ENCODE measurements at places on chromosomes 5 and 9.

GRCh38 chr9:69797675-69798074 lies 22.9 kb upstream of the CFAP95 start:
- DNase-seq, result no peak

DNA sequence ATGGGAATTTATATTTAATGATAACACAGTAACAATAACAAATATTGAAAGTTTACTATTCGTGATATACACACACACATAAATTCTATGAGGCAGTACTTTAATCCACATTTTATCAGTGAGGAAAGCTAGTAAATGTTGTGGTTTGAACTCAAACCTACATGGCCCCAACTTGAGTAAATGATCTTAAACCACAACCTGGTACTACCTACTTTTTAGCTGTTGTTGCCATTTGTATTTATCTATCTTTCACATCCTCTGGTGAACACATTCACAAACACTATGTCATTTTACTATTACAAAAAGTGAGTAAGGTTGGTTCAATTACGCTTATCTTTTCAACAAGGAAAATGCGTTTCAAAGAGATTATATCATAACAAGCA lies 186.1 kb downstream of the SMC2 start:
- no peak for DNase-seq

DNA sequence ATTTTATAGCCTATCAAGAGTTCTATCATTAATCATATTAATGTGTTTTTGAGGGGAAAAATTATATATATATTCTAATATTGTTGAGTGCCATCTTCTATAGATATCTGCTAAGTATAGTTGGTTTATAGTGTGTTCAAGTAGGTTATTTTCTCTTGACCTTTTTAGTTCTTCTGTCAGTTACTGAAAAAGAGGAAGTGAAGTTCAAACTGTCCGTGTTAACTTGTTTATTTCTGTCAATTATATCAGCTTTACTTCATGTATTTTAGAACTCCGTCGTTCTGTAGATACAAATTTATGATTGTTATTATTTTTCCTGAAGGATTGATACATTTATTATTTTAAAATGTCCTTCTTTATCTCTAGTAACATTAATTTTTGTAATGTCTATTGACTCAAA lies 1209.1 kb downstream of the CDH12 start:
- DNase-seq, result no peak

DNA sequence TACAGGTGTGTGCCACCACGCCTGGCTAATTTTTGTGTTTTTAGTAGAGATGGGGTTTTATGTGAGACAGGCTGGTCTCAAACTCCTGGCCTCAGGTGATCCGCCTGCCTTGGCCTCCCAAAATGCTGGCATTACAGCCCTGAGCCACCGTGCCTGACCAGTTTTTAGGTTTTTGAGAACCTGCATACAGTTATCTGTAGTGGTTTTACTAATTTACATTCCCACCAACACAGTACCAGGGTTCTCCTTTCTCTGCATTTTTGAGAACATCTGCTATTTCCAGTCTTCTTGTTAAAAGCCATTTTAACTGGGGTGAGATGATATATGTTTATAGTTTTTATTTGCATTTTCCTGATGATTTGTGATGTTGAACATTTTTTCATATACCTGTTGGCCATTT lies 12.8 kb downstream of the DMXL1 start:
- no peak for DNase-seq

DNA sequence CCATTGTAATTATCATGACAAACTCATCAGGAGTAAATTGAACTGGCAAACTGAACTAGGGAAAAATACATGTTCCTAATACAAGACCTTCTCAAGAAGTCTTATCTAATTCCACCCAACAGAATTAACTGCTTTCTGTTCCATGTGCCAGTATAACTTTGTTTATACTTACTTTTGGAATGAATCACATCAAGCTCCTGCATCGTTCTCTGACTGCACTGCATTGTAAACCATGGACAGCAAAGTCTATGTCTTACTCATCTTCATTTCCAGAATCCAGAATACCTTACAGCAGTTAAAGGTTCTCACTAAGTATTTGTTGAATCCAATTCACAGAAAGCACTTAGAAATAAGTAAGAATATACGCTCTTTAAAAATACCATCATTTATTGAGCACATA lies 102.8 kb downstream of the PLK2 start:
- no peak for DNase-seq

GRCh38 chr5:173279166-173279565 lies 44.2 kb upstream of the NKX2-5 start:
- no peak for DNase-seq

- no peak for DNase-seq
Observed at GRCh38 chr9:17011880-17012279, 123.0 kb upstream of the CNTLN start.

DNA sequence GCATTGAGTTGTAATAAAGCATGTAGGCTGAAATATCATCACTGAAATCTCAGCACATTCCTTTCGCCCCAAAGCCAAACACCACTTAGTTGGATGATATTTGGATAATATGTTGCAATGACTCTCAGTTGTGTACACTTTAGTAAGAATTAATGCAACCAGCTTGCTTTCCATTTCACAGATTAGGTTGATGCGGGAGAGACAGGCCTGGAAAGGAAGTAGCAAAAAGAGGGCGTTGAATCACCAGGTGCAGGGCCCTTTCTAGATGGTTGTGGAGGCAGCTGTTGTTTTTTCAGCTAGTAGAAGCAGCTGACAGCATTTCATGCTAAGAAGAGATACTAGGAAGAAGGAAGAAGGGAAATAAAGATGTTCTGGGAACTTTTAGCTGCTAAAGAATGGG lies 30.9 kb downstream of the DMRT3 start:
- DNase-seq, result no peak

DNA sequence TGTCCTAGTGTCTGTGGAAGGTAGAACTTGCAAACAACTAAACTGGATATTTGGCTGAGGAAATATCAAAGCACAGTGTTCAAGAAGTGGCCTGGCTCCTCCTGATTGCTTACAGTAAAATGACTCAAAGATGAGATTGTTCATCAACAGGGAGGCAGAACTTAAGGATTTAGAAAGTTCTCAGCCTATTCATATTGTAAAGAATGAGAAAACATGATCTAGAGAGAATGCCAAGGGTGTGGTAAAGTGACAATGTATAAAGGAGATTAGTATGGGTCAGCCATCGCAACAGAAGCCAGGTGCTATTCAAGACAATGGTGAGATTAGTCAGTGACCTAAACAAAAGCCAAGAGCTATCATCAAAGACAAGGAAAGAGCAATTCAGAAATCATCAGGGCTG lies 372.3 kb downstream of the SPOCK1 start:
- DNase-seq, result no peak

GRCh38 chr5:174281855-174282254 lies 236.3 kb downstream of the NSG2 start:
- no peak for DNase-seq

- DNase-seq, result no peak
Observed at GRCh38 chr5:173457482-173457881, 129.3 kb upstream of the STC2 start.

GRCh38 chr5:69315972-69316371 lies 16.6 kb downstream of the CCDC125 start:
- DNase-seq, result no peak

- DNase-seq, result no peak
Observed at GRCh38 chr5:40478766-40479165, 200.9 kb upstream of the PTGER4 start.

GRCh38 chr9:6672118-6672517 lies 26.6 kb upstream of the GLDC start:
- no peak for DNase-seq

DNA sequence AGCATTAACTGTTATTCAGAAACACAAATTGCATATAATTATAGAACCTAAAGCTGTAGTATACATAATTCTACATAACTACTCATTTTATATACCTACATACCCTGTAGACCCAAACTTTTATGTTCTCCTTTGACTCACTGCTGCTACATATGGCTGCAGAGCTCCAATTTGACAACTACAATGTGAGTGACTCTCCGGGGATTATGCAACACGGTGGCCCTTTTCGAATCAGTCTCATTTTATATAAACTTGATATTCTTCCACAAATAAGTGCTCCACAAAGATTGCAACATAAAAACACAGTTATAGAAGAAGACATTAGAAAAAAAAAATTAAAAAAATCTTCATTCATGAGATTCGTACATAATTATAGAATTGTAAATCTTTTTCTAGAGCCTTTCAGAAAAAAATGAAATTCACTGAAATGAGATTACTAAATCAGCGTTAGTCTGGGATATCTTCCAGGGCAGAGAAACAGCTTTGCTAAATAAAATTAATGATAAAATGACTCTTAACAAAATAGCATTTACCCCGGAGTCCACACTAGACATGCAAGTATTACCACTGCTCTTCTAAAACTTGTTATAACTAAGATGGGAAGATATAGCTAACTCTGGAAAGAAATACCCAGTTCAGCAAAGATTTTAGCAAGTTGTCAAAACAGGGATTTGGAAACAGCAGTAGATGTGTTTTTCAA lies 52.6 kb downstream of the SRFBP1 start:
- DNase-seq, result no peak

- no peak for DNase-seq
Observed at GRCh38 chr9:90423661-90424193, 218.9 kb downstream of the DIRAS2 start.
